ENCODE measurements at places on chromosomes 2 and 18. TPM values are rescaled to one million over a fixed set of nuclear protein-coding genes. Genes with fewer than 3 reads are reported as not detected.

INHBB gene
- total RNA-seq = not detected

HAAO gene
- total RNA-seq = 1.1 TPM

RAB6C gene
- total RNA-seq = not detected

ALPP gene
- not detected for total RNA-seq

CKAP2L gene
- total RNA-seq = 25.8 TPM

TANC1 gene
- 0.97 TPM for total RNA-seq

CLHC1 gene
- total RNA-seq = 5.8 TPM

GRCh38 chr2:39875914-39876267 is 96.8 kb upstream of the THUMPD2 start:
- DNase-seq = no peak

- no peak for DNase-seq
Measured at GRCh38 chr18:49699303-49699702, 114.0 kb downstream of the ACAA2 start.

DNA sequence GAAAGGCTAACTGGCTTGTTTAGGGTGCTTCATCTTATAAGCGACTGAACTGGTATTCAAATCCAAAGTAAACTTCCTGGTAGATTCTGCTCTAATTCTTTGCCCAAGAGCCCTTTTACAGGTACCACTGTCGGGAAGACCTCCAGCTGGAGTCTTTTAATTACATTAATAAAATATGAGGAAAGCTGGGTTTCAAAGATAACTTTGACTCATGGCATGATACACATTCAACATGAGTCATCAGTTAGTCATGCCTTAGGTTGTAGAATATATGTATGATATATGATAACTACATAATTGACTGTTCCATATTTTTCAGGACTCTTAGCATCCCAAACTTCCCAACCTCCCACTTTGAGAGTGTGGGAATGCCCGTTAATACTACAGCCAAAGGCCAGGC is 32.3 kb downstream of the ZCCHC2 start:
- DNase-seq = no peak

- DNase-seq = no peak
Measured at GRCh38 chr2:174013315-174013751, 48.2 kb upstream of the SP3 start.

GRCh38 chr2:33458248-33458819 is 18.1 kb upstream of the RASGRP3 start:
- DNase-seq = no peak

DNA sequence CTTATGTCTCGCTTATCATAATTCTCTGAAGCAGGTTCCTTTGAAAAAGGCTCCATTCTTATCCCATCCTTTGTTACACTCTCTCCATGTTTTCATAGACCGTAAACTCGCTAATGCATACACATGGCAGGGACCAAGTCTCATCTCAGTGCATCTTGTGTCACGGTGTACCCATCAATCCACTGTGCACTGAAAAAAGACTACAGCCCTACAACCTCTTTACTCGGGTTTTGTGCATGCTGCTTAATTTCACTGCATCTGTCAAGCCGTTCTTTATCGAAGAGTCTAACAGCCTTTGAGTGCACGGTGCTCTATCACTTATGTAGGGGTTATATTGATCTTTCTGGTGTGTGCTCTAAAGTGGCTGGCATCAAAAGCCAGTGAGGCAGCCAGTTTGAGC is 302.9 kb upstream of the ERBB4 start:
- no peak for DNase-seq

GRCh38 chr2:112646102-112646719 is 472 bp downstream of the SLC20A1 start:
- DNase-seq = peak; percentile 72

GRCh38 chr2:127161176-127162136 is 54.5 kb upstream of the BIN1 start:
- no peak for DNase-seq

DNA sequence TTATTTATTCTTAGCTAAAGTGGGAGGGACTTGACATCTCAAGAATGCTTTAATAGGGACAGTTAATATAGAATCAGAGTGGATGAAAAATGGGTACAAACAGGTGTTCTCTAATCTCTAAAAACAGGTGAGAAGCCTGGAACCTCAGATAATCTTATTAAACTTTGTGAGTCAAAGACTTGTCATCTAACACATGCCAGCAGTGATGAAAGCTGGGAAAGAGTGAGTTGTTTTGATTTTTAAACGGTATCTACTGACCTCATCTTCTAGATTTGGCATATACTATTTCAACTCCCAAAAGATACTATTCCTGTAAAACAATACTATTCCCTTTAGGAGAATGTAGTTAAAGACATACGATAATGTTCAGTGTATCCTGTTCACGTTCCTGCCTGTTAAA is 103.4 kb downstream of the CCDC141 start:
- no peak for DNase-seq

- no peak for DNase-seq
Measured at GRCh38 chr18:35387152-35387571, 10.0 kb upstream of the ZNF396 start.

GRCh38 chr2:219269362-219270054 is 9.7 kb upstream of the DNAJB2 start:
- DNase-seq = no peak

GRCh38 chr2:138922973-138923563 is 142.9 kb upstream of the NXPH2 start:
- no peak for DNase-seq

GRCh38 chr2:193907561-193907960 is 1712.8 kb upstream of the TMEFF2 start:
- DNase-seq = no peak

DNA sequence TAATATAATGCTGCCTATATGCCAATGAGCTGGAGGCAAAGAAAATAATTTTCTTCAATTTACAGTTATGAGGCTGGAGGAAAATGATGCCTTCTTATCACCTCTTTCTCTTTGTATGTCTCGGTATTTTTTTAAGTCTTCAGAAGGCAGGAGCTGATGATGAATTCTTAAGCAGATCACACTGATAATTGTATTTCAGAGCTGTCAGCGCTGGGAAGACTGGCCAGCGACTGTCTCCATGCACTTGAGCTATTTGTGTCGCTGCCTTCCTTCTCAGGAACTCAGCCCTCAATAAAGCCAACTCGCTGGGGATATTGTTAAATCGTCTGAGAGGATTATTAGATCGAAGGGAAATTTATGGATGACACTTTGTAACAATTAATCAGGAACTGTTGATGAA is 40.3 kb downstream of the PTGR3 start:
- DNase-seq = no peak

- DNase-seq = peak; percentile 13
Measured at GRCh38 chr18:44733069-44733753, 52.5 kb downstream of the SETBP1 start.
